ENCODE measurements at places on chromosomes 16 and 17.

GRCh38 chr17:27649929-27650328 lies 18.9 kb downstream of the LGALS9 start:
- no peak for DNase-seq

DNA sequence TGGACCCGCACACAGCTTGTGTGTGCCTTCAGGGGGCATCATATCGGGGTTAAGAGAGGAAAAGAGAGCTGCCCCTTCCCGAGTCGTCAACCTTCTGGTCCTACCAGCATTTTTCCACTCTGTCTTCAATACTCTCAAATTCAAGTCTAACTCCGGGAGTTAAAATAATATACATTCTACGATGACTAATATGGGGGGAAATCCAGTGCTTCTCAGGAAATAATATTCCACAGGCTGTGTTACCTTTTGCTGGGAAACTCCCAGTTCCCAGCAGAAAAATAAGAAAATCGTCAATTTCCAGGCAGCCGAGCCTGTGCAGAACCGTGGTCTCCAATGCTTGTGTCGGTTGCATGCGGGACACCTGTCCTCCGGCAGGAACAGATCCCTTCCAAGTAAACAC lies 105.0 kb upstream of the FOXF1 start:
- DNase-seq = no peak

GRCh38 chr17:3565143-3565542 lies 7.5 kb upstream of the TRPV3 start:
- no peak for DNase-seq

- DNase-seq = no peak
Measured at GRCh38 chr17:45867171-45867570, 22.5 kb downstream of the SPPL2C start.

DNA sequence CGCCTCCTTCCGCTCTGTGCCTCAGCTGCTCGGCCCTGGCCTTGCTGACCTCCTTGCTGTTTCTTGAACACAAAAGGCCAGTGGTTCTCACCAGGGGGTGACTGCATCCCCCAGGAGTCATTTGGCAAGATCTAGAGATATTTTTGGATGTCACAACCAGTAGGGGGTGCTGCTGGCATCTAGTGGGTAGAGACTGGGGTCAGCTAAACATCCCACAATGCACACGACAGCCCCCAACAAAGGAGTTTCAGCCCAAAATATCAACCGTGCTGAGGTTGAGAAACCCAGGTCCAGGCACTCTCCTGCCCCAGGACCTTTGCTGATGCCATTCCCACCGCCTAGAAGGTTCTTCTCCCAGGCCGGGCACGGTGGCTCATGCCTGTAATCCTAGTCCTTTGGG lies 39.7 kb downstream of the ABCC6 start:
- no peak for DNase-seq

GRCh38 chr17:6669479-6670212 lies 18.1 kb downstream of the C17orf100 start:
- DNase-seq = no peak

- no peak for DNase-seq
Measured at GRCh38 chr16:69133373-69133954, 1.0 kb downstream of the UTP4 start.

- no peak for DNase-seq
Measured at GRCh38 chr16:53159781-53160436, 105.1 kb downstream of the CHD9 start.

GRCh38 chr16:23040246-23040645 lies 109.0 kb downstream of the USP31 start:
- DNase-seq = no peak
